WTC11 (cell line): ENCODE measurements at places on chromosomes 7 and 10. TPM values are rescaled to one million over a fixed set of nuclear protein-coding genes. Genes with fewer than 3 reads are reported as not detected.

DNA sequence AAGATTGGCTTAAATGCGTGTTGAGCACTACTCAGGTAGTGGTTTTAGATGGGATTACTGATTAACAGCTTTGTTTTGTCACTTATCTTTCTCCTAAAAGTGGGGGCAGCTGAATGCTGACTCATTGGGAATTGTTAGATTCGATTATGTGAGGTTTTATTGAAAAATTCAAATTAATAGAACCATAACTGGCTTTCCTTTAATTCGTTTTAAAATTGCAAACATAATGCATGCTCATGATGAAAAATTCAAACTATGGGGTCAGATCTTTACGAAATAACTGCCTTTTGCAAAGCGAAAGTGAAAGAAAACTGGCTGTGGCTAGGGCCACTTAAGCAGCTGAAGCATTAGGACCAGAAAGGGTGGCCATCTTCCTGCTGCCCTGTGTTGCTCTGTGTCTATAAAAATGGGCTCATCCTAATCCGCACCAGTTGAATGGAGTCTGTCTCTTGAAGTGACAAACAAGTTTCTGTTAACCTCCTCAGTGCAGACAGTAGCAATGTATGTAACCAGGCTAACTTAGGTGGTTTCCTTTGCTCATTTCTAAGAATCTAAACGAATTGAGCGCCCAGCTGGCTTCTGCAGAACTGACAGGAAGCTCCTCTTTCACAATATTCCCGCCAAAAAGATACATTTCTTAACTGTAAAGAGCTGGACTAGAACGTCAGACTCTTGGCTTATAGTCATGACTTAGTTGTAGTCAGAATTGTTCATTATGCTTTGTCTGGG, 27.8 kb downstream of the DENND10 start:
- H3K27ac ChIP-seq, result peak overlapping the region; percentile 78
- H3K4me3 ChIP-seq, result no peak overlapping the region
- no peak for DNase-seq
- no peaks in the 10 kb centered on the region for H3K4me1 ChIP-seq
- H3K27me3 ChIP-seq, result no peaks in the 10 kb centered on the region
- H3K36me3 ChIP-seq, result peaks cover 56% of the 10 kb centered on the region

Gene EFCAB10
- 3.0 to 3.2 TPM (median 3.0 TPM) in 3 replicates for total RNA-seq

DNA sequence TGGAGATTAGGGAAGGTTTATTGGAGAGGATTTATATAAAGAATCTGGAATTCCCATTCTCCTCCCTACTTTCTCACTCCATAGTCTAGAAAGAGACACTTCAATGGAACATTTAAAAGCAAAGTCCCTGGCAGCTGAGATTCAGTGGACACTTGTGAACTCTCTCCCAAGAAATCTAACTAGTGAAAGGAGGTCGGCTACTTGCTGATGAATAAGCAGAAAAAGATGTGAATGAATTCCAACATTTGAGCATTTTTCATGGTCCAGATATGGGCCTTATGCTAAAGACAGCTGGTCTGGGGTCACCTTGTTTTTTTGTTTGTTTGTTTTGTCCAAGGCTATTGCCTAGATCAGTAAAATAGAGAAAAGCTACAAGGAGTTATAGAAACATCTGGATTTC, 141.1 kb upstream of the LRRTM3 start:
- H3K4me1 ChIP-seq, result peaks cover 3% of the 10 kb centered on the region; the same call in 1 of the 2 replicates
- H3K36me3 ChIP-seq, result no peaks in the 10 kb centered on the region
- DNase-seq, result no peak
- no peak overlapping the region for H3K27ac ChIP-seq
- H3K4me3 ChIP-seq, result no peak overlapping the region

DNA sequence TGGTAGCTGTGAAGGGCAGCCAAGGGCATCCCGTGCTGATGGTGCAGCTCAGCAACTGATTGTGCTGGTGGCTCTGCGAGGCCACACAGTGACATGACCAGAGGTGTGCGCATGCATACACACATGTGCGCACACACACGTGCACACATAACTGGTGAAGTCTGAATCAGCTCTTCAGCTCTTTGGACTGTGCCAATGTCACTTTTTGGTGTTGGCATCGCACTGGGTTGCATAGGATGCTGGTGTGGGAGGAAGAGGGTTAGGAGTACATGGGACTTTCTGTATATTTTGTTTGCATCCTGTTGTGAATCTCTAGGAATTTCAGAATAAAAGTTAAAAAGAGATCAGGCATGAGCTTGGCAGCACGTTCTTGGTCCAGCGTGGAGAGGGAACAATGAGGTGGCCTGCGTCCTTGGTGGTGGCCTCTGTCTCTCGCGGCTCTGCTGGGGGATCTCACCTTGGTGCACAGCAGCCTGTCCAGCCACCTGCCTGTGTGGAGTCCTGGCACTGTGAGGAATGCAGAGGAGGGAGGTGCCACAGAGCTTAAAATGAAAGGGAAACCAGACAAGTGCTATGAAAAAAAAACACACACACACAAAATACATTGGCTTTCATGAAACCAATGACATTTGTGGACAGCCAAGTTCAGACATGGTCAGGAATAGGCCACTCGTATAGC, 124.0 kb downstream of the TRRAP start:
- no peaks in the 10 kb centered on the region for H3K4me1 ChIP-seq
- peaks cover 43% of the 10 kb centered on the region for H3K36me3 ChIP-seq
- H3K27ac ChIP-seq, result peak overlapping the region; percentile 11; the same call in 1 of the 2 replicates
- H3K4me3 ChIP-seq, result no peak overlapping the region
- DNase-seq, result no peak
- H3K27me3 ChIP-seq, result no peaks in the 10 kb centered on the region

GRCh38 chr10:45575966-45576597, 96.5 kb downstream of the ZFAND4 start:
- DNase-seq, result no peak
- peaks cover 11% of the 10 kb centered on the region for H3K4me1 ChIP-seq
- H3K27ac ChIP-seq, result no peak overlapping the region
- H3K27me3 ChIP-seq, result no peaks in the 10 kb centered on the region

GRCh38 chr7:7883394-7883793, 85.2 kb upstream of the GLCCI1 start:
- H3K4me3 ChIP-seq, result no peak overlapping the region
- H3K27ac ChIP-seq, result no peak overlapping the region
- H3K27me3 ChIP-seq, result no peaks in the 10 kb centered on the region

Gene CUL1
- total RNA-seq, result 50.5 to 54.1 TPM (median 53.3 TPM) in 3 replicates

GRCh38 chr10:126387931-126388911, at the start of gene ADAM12:
Gene ADAM12 (minus strand): TSS chr10:126388477. CDS start chr10:126388145, 332 bp downstream.
- DNase-seq, result peak; percentile 46
- peak within 1 kb of the TSS; percentile 86 for H3K4me3 ChIP-seq
- no peak within 1 kb of the TSS for H3K27ac ChIP-seq
- peaks cover 53% of the 10 kb centered on the region for H3K27me3 ChIP-seq

Gene C7orf33
- total RNA-seq, result not detected in 3 replicates

- DNase-seq, result no peak
- peaks cover 4% of the 10 kb centered on the region for H3K27me3 ChIP-seq
- no peak overlapping the region for H3K27ac ChIP-seq
- no peak overlapping the region for H3K4me3 ChIP-seq
These were observed 27.4 kb upstream of the DIP2C start for GRCh38 chr10:716821-717220.

Gene PHKG1
- not detected in 3 replicates for total RNA-seq

DNA sequence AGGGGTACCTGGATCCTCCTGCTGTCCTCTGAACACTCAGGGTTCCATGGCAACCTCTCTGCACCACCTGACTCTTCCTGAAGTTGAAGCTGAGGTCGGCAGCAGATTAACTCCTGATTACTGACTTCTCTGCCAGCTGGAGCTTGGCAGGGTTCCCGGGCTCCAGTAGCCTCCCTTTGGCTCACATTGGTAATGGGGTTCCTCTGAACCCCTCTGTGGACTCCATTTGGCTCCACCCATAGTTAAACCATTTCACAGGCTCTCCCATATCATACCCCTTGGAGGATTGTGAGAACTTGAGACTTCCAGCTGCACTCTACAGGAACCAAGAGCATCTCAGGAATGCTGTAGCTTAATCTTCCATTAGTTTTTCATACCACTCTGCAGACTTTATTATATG, 292.5 kb downstream of the HDAC9 start:
- no peaks in the 10 kb centered on the region for H3K36me3 ChIP-seq
- no peak for DNase-seq
- H3K4me1 ChIP-seq, result peaks cover 5% of the 10 kb centered on the region
- no peaks in the 10 kb centered on the region for H3K27me3 ChIP-seq
- H3K27ac ChIP-seq, result no peak overlapping the region
- no peak overlapping the region for H3K4me3 ChIP-seq

Gene DGKI
- 0.30 to 0.79 TPM (median 0.46 TPM) in 3 replicates for total RNA-seq

Gene C7orf57
- total RNA-seq, result 0.39 to 0.90 TPM (median 0.60 TPM) in 3 replicates

Gene TRIL
- total RNA-seq, result 3.0 to 4.6 TPM (median 4.3 TPM) in 3 replicates

- no peak overlapping the region for H3K4me3 ChIP-seq
- no peaks in the 10 kb centered on the region for H3K27me3 ChIP-seq
- DNase-seq, result no peak
- peaks cover 31% of the 10 kb centered on the region for H3K36me3 ChIP-seq
These were observed 90.9 kb downstream of the DLG5 start for GRCh38 chr10:77835669-77836086.

GRCh38 chr7:48868916-48869315, 55.4 kb upstream of the CDC14C start:
- H3K27me3 ChIP-seq, result no peaks in the 10 kb centered on the region
- no peak overlapping the region for H3K4me3 ChIP-seq
- DNase-seq, result no peak
- no peaks in the 10 kb centered on the region for H3K4me1 ChIP-seq

DNA sequence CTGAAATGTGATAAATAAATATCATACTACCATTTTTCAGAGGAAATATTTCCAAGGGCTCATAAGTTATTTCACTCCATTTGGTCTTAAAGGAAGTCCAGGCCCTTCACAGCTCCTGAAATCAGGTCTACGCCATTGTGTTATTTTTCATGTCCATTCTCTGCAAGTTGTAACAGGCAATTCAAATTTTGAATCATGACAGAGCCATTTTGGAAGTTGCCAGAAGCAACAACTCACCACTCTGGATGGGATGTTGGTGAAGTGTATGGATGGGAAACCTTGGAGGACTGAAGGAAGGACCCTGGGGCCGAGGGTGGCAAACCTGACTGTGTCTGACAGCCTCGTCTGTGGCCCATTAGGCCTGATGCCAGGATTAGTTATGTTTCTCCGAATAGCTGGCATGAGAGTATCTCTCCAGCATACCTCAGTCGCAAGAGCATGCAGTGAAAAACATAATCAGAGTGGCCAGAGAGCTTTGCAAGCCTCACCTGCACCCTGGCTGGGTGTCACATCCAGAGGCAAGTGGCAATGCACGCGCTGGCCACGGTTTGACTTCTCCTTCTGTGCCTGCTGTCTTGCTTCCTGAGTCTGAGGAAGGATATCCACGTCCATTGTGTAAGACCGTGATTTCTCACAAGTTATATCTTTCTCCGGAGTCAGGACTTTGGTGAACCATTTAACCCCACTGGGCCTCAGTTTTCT, 87.1 kb downstream of the NRP1 start:
- H3K27ac ChIP-seq, result no peak overlapping the region
- H3K4me1 ChIP-seq, result peaks cover 12% of the 10 kb centered on the region
- H3K4me3 ChIP-seq, result no peak overlapping the region
- no peak for DNase-seq
- H3K36me3 ChIP-seq, result no peaks in the 10 kb centered on the region
- H3K27me3 ChIP-seq, result no peaks in the 10 kb centered on the region

Gene GBX1
- 0.27 to 0.55 TPM in 2 of 3 replicates, not detected in the other for total RNA-seq

DNA sequence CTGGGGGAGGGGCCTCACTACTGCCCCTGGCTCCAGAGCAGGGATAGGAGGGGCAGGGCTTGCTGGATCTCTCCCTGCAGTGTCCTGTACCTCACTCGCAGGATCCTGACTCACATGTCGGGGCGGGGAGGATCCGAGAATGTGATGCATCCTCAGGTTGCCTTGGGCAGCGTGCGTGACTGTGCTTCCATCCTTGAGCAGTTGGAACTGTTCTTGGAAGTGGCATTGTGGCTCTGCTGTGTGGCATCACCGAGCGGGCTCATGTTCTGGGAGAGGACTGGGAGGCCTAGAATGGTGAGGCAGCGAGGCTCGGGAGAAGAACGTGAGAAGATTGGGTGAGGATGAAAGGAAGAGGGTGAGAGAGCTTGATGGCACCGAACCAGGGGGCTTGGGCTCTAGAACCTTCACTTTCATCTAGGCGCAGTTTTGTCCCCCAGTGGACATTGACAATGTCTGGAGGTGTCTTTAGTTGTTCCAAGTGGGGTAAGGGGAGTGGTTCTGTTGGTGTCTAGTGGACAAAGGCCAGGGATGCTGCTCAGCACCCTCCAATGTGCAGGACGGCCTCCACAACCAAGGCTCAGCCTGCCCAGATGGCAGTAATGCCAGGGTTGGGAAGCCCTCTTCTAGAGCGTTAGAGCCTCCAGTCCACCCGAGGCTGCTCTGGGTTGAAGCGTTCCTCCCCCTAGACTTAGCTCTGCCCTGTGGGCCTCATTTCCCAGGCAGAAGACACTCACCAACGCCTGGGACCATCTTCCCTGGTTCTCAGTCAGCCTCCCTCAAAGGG, 8.4 kb downstream of the RARRES2 start:
- H3K4me1 ChIP-seq, result peaks cover 80% of the 10 kb centered on the region
- peaks cover 27% of the 10 kb centered on the region for H3K36me3 ChIP-seq
- H3K27me3 ChIP-seq, result no peaks in the 10 kb centered on the region
- H3K4me3 ChIP-seq, result no peak overlapping the region
- DNase-seq, result no peak

- DNase-seq, result no peak
- no peaks in the 10 kb centered on the region for H3K27me3 ChIP-seq
- H3K36me3 ChIP-seq, result no peaks in the 10 kb centered on the region; the same call in 1 of the 2 replicates
- H3K4me1 ChIP-seq, result peaks cover 30% of the 10 kb centered on the region
These were observed 84.0 kb upstream of the ANLN start for GRCh38 chr7:36305648-36306047.

Gene ODAD2
- 4.1 to 4.3 TPM (median 4.1 TPM) in 3 replicates for total RNA-seq

DNA sequence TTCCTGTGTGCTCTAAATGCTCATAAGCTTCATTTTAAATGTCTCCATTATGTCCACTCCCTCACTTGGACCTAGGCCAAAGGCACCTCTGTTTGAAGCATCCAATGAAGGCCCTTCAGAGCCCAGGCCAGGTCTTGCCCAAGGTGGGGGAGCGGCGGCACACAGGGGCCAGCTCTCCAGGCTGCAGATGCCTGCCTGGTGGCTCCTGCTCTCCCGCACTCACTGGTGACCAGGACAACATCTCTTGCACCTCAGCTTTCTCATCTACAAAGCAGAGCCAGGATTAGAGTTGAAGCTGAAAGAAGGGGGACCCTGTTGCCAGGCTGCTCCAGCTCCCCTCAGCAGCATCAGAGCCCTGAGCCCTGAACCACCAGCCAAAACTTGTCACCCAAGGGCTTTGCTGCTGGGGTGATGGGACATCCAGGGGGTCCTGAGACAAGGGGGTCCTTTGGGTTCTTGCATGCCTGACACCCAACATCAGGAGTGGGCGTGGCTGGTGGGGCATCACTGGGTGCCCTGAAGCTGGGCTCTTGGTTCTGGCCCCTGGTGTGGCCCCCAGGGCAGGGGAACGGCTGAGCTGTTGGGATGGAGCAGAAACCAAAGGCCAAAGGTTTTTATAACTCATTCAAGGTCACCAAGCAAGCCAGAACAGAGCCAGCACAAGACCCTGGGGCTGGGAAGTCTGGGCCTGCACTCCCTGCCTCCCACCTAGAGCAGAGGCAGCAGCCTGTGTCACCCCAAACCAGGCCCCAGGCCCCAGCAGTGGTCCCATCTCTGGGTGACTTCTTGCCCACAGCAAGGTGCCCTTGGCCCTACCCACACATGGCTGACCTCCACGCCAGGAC, 1.2 kb downstream of the NACAD start:
- peak overlapping the region; percentile 61 for H3K4me3 ChIP-seq
- peaks cover 8% of the 10 kb centered on the region for H3K4me1 ChIP-seq
- DNase-seq, result no peak
- no peak overlapping the region for H3K27ac ChIP-seq
- no peaks in the 10 kb centered on the region for H3K36me3 ChIP-seq
- H3K27me3 ChIP-seq, result peaks cover 24% of the 10 kb centered on the region
